Thyroid gland (tissue), 4 donors: ENCODE measurements at places on chromosomes 4 and X.

GRCh38 chrX:82141942-82142341 lies 940.0 kb downstream of the SH3BGRL start:
- H3K4me1 ChIP-seq, result no peaks in the 10 kb centered on the region
- H3K36me3 ChIP-seq, result no peaks in the 10 kb centered on the region
- DNase-seq, result no peak
- no peaks in the 10 kb centered on the region for H3K27me3 ChIP-seq

DNA sequence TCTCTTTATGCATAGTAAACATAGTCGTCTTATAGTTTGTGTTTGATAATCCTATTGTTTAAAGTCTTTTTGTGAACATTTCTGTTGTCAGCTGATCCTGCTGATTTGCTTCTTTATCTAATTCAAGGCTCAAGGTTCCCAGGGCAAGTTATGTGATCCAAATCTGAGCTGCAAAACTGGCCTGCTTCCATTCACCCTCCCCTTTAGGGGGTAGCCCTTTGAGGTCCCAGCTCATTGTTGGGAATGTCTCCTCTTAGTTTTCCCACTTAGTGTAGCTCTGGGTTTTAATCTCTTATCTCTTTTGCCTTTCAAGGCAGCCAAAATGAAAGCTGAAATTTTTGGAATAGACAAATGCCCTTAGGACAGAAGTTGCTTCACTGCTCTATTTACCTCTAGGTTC lies 40.2 kb upstream of the MAGED1 start:
- no peak overlapping the region for H3K4me3 ChIP-seq
- no peak overlapping the region for H3K27ac ChIP-seq
- DNase-seq, result no peak
- H3K36me3 ChIP-seq, result no peaks in the 10 kb centered on the region
- no peaks in the 10 kb centered on the region for H3K27me3 ChIP-seq

GRCh38 chr4:81965911-81966310 lies 407.9 kb downstream of the HNRNPD start:
- no peaks in the 10 kb centered on the region for H3K27me3 ChIP-seq
- no peaks in the 10 kb centered on the region for H3K4me1 ChIP-seq
- no peak overlapping the region for H3K4me3 ChIP-seq

DNA sequence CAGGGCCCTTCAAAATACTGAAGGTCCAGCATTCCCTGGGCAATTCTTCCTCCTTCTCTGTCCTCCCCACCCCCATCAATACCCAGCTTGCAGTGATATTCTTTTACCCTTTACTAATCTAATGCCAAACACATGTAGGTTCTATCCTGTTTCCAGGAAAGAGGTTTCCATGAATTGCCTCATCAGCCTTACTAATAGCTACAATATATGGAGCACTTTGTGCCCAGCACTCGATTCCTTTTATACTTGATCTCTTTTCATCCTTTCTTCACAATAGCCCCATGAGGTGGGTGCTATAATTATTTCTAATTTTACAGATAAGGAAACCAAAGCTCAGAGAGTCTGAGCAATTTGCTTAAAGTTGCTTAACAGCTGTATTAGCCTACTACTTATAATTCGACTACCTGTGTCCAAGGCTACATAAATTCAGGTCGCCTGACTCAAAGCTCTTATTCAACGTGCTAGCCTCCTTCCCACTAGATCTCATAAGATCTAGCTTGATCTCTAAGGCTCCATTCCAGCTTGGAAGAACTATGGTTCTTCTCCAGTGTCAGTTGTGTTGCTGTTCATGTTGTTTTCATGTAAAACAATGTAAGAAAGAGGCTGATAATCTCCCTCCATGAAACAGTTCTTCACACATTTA lies 229.6 kb upstream of the PGRMC2 start:
- H3K27ac ChIP-seq, result peak overlapping the region; percentile 25
- H3K4me1 ChIP-seq, result peaks cover 20% of the 10 kb centered on the region
- no peaks in the 10 kb centered on the region for H3K36me3 ChIP-seq
- H3K27me3 ChIP-seq, result no peaks in the 10 kb centered on the region
- no peak for DNase-seq

GRCh38 chrX:120406638-120407037 lies 44.7 kb downstream of the ATP1B4 start:
- H3K27me3 ChIP-seq, result no peaks in the 10 kb centered on the region
- no peaks in the 10 kb centered on the region for H3K4me1 ChIP-seq
- H3K36me3 ChIP-seq, result no peaks in the 10 kb centered on the region
- H3K4me3 ChIP-seq, result no peak overlapping the region

GRCh38 chr4:1576304-1576960 lies 107.7 kb downstream of the FAM53A start:
- no peaks in the 10 kb centered on the region for H3K36me3 ChIP-seq
- peaks cover 10% of the 10 kb centered on the region for H3K4me1 ChIP-seq
- DNase-seq, result no peak
- H3K27ac ChIP-seq, result no peak overlapping the region

- H3K27me3 ChIP-seq, result no peaks in the 10 kb centered on the region
- H3K4me1 ChIP-seq, result no peaks in the 10 kb centered on the region
- no peaks in the 10 kb centered on the region for H3K36me3 ChIP-seq
- DNase-seq, result no peak
- H3K4me3 ChIP-seq, result no peak overlapping the region
Observed at GRCh38 chr4:156476359-156476758, 495.2 kb downstream of the PDGFC start.

- H3K27me3 ChIP-seq, result no peaks in the 10 kb centered on the region
- H3K27ac ChIP-seq, result no peak overlapping the region
- H3K4me1 ChIP-seq, result no peaks in the 10 kb centered on the region
- H3K4me3 ChIP-seq, result no peak overlapping the region
Observed at GRCh38 chr4:88659890-88660208, 37.8 kb downstream of the NAP1L5 start.

DNA sequence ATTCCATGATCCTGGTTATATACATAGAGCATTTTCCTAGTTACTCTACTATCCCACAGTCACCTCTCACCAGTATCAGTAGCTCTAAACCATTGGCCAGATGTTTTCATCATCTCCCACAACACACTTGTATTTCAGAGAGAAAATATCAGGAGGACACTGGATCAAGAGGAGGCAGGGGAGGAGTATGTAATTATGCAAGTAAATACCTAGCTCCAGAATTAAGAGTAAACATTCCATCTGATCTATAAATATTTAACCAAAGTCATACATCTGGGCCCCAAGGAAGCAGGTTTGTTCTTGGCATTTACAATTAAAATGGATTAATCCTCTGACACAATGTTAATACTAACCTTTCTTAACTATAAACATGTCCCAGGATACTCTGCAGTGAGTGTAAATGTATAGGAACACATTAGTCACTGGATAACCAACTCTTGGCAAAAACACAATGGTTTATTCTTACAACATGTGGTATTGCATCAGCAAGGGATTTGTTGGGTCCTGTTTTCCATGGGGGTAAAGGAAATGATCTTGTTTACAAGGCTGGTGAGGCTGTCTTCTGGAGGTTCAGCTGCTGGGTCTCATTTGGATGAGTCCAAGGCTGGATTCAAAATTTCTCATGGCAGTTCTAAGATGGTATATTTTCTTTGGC lies 170.1 kb downstream of the ATG4A start:
- no peak for DNase-seq
- H3K27ac ChIP-seq, result no peak overlapping the region
- no peak overlapping the region for H3K4me3 ChIP-seq
- H3K36me3 ChIP-seq, result no peaks in the 10 kb centered on the region
- H3K4me1 ChIP-seq, result no peaks in the 10 kb centered on the region

GRCh38 chr4:39319676-39320075 lies 46.5 kb downstream of the RFC1 start:
- no peak overlapping the region for H3K27ac ChIP-seq
- no peak for DNase-seq
- no peaks in the 10 kb centered on the region for H3K4me1 ChIP-seq
- no peak overlapping the region for H3K4me3 ChIP-seq

DNA sequence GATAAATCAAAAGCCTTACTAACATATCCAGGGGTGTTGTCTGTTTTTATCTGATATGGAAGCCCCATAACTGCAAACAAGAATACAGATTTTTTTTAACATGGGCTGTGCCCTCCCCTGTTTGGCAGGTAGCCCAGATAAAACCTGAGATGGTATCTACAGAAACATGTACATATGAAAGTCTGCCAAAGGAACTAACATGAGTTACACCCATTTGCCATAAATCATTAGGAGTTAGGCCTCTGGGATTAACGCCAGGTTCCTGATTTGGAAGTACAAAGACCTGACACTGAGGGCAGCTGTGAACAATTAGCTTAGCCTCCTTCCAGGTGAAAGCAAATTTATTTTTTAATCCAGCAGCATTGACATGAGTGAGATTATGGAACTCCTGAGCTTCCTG lies 264.3 kb downstream of the TECRL start:
- no peak for DNase-seq
- no peaks in the 10 kb centered on the region for H3K27me3 ChIP-seq
- no peak overlapping the region for H3K27ac ChIP-seq
- no peaks in the 10 kb centered on the region for H3K36me3 ChIP-seq

GRCh38 chrX:21926527-21927278 lies 13.8 kb upstream of the SMS start:
- H3K27me3 ChIP-seq, result no peaks in the 10 kb centered on the region
- H3K27ac ChIP-seq, result no peak overlapping the region

DNA sequence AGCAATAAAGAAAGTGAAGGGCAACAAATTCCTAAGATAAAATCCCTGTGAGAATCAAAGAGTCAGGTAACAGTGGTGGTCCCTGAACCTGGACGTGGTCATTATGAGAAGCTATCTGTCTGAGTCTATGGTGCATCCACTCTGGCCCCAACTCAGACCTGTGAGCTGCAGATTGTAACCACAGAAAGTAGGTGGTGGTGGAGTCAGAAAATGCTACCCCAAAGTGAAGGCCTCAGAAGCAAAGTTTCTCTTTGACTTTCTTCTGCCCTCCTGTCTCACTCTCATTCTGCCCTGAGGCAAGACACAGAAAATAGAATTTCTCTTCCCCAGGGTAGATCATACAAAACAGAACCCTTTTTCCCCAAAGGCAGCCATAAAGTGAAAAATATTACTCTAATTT lies 84.1 kb upstream of the NEIL3 start:
- no peaks in the 10 kb centered on the region for H3K36me3 ChIP-seq
- H3K4me1 ChIP-seq, result peaks cover 24% of the 10 kb centered on the region
- no peaks in the 10 kb centered on the region for H3K27me3 ChIP-seq
- no peak overlapping the region for H3K4me3 ChIP-seq
- H3K27ac ChIP-seq, result no peak overlapping the region

GRCh38 chr4:121192013-121192412 lies 27.9 kb upstream of the TNIP3 start:
- DNase-seq, result no peak

- DNase-seq, result no peak
- H3K4me1 ChIP-seq, result peaks cover 9% of the 10 kb centered on the region
- H3K36me3 ChIP-seq, result no peaks in the 10 kb centered on the region
- H3K4me3 ChIP-seq, result no peak overlapping the region
- H3K27me3 ChIP-seq, result no peaks in the 10 kb centered on the region
- no peak overlapping the region for H3K27ac ChIP-seq
Observed at GRCh38 chrX:50798783-50799182, 15.2 kb downstream of the SHROOM4 start.

GRCh38 chr4:102478186-102478585 lies 23.0 kb upstream of the NFKB1 start:
- no peaks in the 10 kb centered on the region for H3K4me1 ChIP-seq
- H3K27ac ChIP-seq, result no peak overlapping the region
- DNase-seq, result no peak
- no peaks in the 10 kb centered on the region for H3K36me3 ChIP-seq
- no peak overlapping the region for H3K4me3 ChIP-seq

GRCh38 chrX:135931644-135932487 lies 38.4 kb downstream of the SAGE1 start:
- H3K36me3 ChIP-seq, result no peaks in the 10 kb centered on the region
- H3K4me3 ChIP-seq, result no peak overlapping the region
- no peaks in the 10 kb centered on the region for H3K27me3 ChIP-seq
- no peak overlapping the region for H3K27ac ChIP-seq
- no peaks in the 10 kb centered on the region for H3K4me1 ChIP-seq

GRCh38 chr4:5470318-5471198 lies 237.8 kb downstream of the EVC2 start:
- H3K36me3 ChIP-seq, result no peaks in the 10 kb centered on the region
- no peak overlapping the region for H3K4me3 ChIP-seq
- no peaks in the 10 kb centered on the region for H3K4me1 ChIP-seq

DNA sequence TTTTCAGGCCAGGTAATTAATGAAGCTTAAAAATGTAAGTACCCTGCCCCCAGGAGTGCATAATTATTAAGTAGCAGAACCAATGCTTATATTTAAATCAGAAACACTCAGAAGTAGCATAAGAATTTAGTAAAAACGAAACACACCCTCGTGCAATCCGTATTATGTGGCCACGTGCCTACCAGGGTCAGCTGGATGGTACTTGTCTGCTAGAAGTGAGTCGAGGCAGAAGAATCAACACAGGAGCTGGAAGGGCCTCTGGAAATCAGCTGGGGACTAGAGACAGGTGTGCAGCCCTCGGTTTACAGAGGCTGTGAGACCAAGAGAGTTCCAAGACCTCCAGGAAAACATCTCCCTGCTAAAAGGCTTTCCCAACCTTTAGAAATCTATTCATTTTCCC lies 559 bp upstream of the FAM47E start:
- no peaks in the 10 kb centered on the region for H3K36me3 ChIP-seq
- no peaks in the 10 kb centered on the region for H3K27me3 ChIP-seq
- peaks cover 8% of the 10 kb centered on the region for H3K4me1 ChIP-seq
- peak; percentile 57 for DNase-seq

- H3K4me1 ChIP-seq, result peaks cover 29% of the 10 kb centered on the region
- H3K36me3 ChIP-seq, result no peaks in the 10 kb centered on the region
- H3K27me3 ChIP-seq, result no peaks in the 10 kb centered on the region
- H3K4me3 ChIP-seq, result no peak overlapping the region
- H3K27ac ChIP-seq, result no peak overlapping the region
- DNase-seq, result peak; percentile 78
Observed at GRCh38 chr4:52869196-52869595, 7.1 kb downstream of the RASL11B start.

GRCh38 chrX:18389966-18390365 lies 35.4 kb upstream of the CDKL5 start:
- no peak overlapping the region for H3K27ac ChIP-seq
- no peaks in the 10 kb centered on the region for H3K4me1 ChIP-seq
- H3K27me3 ChIP-seq, result no peaks in the 10 kb centered on the region
- DNase-seq, result no peak
- no peaks in the 10 kb centered on the region for H3K36me3 ChIP-seq

GRCh38 chrX:74536832-74537371 lies 77.5 kb downstream of the RLIM start:
- peak overlapping the region; percentile 88 for H3K27ac ChIP-seq
- H3K36me3 ChIP-seq, result no peaks in the 10 kb centered on the region
- peak; percentile 68 for DNase-seq
- H3K4me3 ChIP-seq, result peak overlapping the region; percentile 32

- H3K4me3 ChIP-seq, result no peak overlapping the region
- peaks cover 10% of the 10 kb centered on the region for H3K4me1 ChIP-seq
- DNase-seq, result peak; percentile 91
- H3K27me3 ChIP-seq, result no peaks in the 10 kb centered on the region
- H3K27ac ChIP-seq, result no peak overlapping the region
Observed at GRCh38 chr4:7335344-7336066, 99.2 kb downstream of the PSAPL1 start.

- H3K36me3 ChIP-seq, result no peaks in the 10 kb centered on the region
- no peak overlapping the region for H3K27ac ChIP-seq
- H3K27me3 ChIP-seq, result peaks cover 2% of the 10 kb centered on the region
- no peaks in the 10 kb centered on the region for H3K4me1 ChIP-seq
Observed at GRCh38 chrX:53272808-53273337, 8.5 kb downstream of the IQSEC2 start.
